ENCODE measurements at places on chromosomes 12 and 14. TPM values are rescaled to one million over a fixed set of nuclear protein-coding genes. Genes with fewer than 3 reads are reported as not detected.

DNA sequence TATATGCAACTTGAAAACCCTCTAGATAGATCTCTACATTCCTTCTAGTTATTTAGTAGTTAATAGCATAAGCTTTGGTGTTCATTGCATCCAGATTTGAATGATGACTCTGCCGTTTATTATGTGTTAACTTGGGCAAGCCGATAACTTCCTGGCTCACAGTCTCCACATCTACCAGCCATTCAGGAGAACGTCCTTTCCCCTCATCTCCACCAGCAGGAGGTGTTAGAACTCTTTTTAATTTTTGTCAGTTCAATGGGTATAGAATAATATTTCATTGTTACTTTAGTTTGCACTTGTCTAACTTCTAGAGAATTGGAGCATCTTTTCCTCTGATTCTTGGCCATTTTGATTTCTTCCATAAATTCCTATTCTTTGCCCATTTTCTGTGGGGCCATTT, 30.0 kb upstream of the WSCD2 start:
- DNase-seq, result peak; percentile 4

- no peak for DNase-seq
These were observed 36.2 kb downstream of the VDR start for GRCh38 chr12:47868552-47869031.

- peak; percentile 55 for DNase-seq
These were observed 160.0 kb upstream of the SOX5 start for GRCh38 chr12:24109381-24110039.

- no peak for DNase-seq
These were observed 19.8 kb downstream of the LEMD3 start for GRCh38 chr12:65189028-65189718.

GRCh38 chr14:104973135-104973384, 5.1 kb downstream of the AHNAK2 start:
- peak; percentile 96 for DNase-seq

DNA sequence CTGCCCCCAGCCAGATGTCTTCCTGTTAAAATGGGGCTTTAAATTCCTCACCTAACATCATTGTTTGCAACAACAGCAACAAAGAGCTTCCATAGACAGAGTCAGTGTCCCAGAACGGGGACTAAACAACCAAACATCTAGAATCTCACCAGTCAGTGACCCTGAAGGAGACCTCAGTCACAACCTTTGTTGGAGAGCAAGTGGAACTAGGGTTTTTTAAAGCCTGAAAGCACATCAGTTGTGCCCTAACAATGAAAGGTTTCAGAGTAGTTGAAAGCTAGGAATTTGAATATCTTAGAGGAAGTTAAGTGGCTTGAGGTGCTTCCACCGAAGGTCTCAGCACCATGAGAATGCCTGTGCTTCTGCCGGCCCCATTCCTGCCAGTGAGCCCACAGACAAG, 5.0 kb upstream of the ALDH2 start:
- DNase-seq, result no peak

GRCh38 chr14:65339866-65340265, 72.7 kb upstream of the FUT8 start:
- no peak for DNase-seq

- DNase-seq, result no peak
These were observed 22.9 kb upstream of the KRT83 start for GRCh38 chr12:52344111-52344510.

The ANKRD52 gene
- total RNA-seq, result 23.0 TPM

The APOF gene
- not detected for total RNA-seq

The NTN4 gene
- 711 TPM for total RNA-seq

The GAS2L3 gene
- 27.7 TPM for total RNA-seq

The REM2 gene
- total RNA-seq, result 0.09 TPM

The LHX5 gene
- 0.05 TPM for total RNA-seq

Measured in dermis blood vessel endothelial cell (primary cell).